Hypothalamus (tissue), 51 donors: ENCODE measurements at places on chromosomes 2 and 18.

DNA sequence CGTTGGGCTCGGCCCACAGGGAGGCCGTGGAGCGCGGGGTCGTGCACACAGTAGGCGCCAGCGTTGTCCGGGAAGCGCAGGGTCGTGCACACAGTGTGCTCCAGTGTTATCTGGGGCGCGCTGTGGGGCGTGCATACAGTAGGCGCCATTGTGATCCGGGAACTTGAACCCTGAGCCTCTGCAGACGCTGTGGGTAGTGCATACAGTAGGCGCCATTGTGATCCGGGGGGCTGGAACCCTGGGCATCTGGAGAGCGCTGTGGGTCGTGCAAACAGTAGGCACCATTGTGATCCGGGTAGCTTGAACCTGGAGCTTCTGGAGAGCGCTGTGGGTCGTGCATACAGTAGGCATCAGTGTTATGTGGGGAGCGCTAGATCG is 793 bp downstream of the ZNF236 start:
- DNase-seq = no peak

DNA sequence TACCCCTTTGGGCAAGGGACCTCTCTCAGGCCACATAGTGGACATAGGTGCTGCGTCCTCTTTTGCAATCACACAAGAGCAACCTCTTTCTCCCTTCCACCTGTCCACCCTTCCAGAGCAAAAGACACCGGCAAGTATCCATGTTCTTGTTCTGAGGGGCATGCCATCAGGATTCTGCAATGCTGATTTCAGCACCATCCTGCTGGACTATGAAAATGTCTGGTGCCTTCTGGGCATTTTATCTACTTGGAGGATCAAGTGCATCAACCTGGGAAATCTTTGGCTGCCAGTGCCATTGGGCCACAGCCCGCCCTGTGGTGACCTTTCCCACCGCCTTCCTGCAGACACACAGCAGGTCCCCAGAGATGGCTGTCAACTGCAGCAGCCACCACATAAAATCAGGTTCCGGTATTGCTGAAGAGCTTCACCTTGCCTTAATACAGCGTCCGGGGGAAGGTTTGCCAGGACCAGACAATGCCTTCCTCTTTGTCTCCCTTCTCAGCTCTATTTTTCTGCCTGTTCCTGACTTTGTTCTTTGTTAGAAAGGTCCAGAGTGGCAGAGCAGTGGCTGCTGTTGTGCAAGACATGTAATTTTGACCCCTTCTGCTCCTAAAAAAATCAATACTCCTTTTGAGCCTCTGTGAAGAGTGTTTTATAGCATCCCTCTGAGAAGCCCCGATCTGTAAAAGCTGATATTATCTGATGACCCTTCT is 18.5 kb upstream of the BOD1L2 start:
- DNase-seq = no peak

DNA sequence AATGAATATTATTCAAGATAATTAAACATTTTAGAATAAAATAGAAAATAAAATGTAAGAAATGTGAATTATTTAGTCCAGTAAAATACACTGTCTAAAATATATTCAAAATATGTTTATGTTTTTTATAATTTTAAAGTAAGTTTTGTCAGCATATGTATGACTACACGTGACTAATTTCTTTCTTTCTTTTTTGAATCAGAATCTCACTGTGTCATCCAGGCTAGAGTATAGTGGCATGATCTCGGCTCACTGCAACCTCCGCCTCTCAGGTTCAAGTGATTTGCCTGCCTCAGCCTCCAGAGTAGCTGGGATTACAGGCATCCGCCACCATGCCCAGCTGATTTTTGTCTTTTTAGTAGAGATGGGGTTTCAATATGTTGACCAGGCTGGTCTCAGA is 19.1 kb upstream of the INO80D start:
- no peak for DNase-seq

DNA sequence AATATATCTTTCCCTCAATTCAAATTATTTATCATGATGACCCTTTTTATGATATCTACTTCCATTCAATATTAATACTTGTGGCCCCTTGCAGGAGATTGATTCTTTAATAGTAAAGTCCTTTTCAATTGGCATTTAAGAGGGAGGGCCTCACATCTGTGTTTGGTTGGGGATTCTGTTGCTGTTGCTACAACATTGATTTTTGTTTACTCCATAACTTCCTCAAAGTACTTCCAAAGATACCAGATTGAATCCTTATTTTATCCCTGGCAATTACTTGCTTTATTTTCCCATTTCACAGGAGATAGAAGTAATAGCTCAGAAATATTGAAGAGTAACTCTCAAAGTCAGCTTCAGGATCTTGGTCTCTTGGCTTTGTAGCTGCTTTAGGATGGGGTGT is 32.8 kb downstream of the MEIS1 start:
- no peak for DNase-seq

- no peak for DNase-seq
Observed at GRCh38 chr2:79041032-79041448, 15.5 kb downstream of the REG3G start.

GRCh38 chr2:199757233-199757870 is 93.6 kb downstream of the FTCDNL1 start:
- peak; percentile 90 for DNase-seq

- DNase-seq = no peak
Observed at GRCh38 chr2:161136696-161137324, 23.4 kb upstream of the TANK start.

- DNase-seq = no peak
Observed at GRCh38 chr2:152078662-152079061, 20.2 kb downstream of the CACNB4 start.

GRCh38 chr2:190069936-190070696 is 7.6 kb upstream of the MSTN start:
- DNase-seq = peak; percentile 6

DNA sequence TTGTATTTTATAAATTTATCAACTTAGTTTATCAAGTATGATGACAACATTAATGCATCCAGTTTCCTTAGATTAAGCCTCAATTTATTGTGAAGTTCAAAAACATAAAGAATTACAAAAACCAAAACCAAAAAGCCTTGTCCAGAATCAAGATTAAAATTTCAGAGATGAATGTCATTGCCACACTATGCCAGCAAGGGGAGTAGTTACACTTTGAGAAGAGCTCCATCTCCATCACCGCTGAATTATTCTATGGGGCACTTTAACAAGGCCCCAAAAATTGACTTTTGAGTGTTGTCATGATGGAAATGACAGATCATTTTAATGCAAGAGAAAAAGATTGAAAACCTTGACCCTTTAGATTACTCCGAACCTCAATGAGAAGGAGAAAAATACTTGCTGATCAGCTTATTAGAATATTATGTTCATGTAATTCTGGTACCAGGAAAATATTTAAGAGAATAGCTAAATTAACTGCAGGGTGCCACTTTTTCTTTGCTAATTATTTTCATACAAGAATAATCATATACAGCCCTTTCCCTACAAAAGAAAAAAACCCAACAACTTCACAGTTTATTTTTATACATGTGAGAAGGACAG is 152.5 kb upstream of the AQP4 start:
- DNase-seq = no peak

- no peak for DNase-seq
Observed at GRCh38 chr2:239006622-239007285, 158.9 kb downstream of the TWIST2 start.

DNA sequence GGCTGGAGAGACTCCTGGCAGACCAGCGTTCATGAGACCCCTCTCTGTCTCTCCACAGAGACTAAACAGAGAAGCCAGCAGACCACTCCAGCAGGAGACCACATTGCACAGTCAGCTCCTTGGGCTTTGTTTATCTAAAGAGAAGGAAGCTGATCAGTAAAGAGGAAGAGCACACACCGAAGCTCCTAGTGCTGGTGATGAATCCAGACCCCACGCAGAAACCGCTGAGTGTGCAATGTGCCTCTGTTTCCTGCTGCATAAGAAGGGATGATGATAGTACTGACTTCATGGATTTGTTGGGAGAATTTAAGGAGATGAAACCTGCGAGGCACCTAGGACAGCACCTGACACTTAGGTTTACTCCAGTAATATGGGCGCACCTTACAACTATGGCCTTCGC is 544.1 kb upstream of the ID2 start:
- no peak for DNase-seq

DNA sequence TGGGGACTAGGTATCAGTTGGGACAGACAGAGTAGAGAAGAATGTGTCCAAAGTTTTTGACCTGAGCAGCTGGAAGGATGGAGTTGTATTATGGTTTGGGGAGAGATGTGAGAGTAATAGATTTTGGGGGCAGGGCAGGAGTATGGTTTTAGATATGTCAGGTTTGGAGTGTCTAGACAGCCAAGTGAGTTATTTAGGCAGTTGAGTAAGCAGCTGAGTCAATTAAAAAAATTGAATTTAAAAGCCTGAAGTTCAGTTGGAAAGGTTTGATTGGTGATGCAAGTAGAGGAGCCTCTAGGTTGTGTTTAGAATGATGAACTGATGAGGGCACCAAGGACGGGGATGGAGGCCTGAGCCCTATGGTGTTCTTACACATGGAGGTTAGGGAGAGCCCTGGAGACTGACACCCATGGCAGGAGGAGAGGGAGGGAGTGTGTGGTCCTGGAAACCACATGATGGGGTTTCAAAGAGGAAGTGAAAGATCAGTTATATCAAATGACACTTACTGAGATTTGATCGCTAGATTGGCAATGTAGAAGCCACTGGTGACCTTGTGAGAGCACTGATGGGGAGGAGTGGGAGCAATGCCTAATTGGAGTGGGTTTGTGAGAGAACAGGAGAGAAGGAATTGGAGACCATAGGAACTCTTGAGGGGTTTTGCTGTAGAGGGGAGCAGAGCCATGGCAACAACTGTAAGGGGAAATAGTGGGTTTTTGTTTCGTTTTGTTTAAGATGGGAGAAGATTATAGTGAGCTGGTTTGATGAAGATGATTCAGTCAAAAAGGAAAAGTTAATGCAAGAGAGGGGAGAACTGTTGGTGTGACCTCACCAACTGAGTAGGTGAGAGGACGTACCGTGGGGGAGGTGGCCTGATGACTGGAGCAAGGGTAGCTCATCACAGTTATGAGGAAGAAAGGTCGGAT is 10.3 kb downstream of the ITGA6 start:
- no peak for DNase-seq

GRCh38 chr2:200065477-200065876 is 110.1 kb downstream of the MAIP1 start:
- DNase-seq = no peak

- DNase-seq = no peak
Observed at GRCh38 chr2:98793897-98794830, 63.2 kb upstream of the MGAT4A start.

GRCh38 chr18:10240973-10241372 is 213.5 kb upstream of the APCDD1 start:
- DNase-seq = no peak

- DNase-seq = no peak
Observed at GRCh38 chr2:19861813-19862212, 40.0 kb downstream of the TTC32 start.

DNA sequence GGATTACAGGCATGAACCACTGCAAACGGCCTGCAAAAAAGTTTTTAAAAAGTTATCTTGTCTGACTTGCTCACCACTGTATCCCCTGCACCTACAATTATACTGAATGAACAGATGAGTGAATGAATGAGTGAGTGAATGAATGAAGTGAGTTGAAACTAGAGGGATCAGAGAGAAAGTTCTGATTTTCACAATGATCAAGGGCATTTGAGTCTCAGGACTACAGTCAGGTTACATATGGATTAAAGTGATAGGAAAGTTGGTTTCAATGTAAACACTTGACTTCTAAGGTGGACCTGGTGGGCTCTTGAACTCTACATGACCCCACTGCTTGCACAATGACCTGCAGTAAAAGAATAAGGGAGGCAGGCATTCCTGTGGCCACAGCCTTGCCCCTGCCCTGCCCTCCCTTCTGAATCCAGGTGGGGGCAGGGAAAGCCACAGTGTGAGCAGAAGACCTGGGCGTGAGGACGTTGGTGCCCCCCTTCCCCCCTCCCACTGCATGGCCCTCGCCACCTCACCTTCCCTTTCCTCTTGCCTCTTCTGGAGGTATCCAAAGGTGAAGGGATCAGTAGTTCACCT is 10.7 kb downstream of the C2orf80 start:
- no peak for DNase-seq

DNA sequence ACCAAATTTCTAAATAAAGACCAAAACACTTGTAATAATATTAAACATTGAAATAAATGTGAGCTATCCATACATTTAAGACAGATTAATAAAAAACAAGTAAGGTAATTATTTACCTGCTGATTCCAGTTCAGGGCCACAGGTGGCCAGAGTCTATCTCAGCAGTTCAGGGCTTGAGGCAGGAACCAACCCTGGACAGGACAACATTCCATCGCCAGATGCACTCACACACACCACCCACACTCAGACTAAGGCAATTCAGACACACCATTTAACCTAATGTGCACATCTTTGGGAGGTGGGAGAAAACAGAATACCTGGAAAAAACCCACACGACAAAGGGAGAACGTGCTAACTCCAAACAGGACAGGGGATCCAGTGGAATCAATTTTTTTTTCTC is 14.1 kb upstream of the WDSUB1 start:
- no peak for DNase-seq

DNA sequence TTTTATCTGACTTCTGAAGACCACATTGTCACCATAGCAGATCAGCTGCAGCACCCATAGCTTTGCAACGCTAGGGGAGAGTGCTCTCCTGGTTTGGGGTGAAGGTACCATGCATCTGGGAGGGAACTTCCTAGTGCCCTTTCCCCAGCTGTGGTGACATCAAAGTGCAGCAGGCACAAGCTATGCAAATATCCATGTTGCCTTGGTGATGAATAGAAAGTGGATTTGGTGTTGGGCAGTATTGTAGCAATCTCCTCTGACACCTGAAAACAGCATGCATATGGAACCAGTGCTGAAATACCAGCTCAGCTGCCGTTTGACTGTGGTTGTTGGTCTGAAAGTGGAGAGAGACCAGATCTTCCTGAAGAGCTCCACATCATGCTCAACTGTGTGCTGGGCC is 37.1 kb downstream of the BCL2L11 start:
- no peak for DNase-seq

- DNase-seq = no peak
Observed at GRCh38 chr2:178397002-178397605, 53.9 kb downstream of the PRKRA start.

DNA sequence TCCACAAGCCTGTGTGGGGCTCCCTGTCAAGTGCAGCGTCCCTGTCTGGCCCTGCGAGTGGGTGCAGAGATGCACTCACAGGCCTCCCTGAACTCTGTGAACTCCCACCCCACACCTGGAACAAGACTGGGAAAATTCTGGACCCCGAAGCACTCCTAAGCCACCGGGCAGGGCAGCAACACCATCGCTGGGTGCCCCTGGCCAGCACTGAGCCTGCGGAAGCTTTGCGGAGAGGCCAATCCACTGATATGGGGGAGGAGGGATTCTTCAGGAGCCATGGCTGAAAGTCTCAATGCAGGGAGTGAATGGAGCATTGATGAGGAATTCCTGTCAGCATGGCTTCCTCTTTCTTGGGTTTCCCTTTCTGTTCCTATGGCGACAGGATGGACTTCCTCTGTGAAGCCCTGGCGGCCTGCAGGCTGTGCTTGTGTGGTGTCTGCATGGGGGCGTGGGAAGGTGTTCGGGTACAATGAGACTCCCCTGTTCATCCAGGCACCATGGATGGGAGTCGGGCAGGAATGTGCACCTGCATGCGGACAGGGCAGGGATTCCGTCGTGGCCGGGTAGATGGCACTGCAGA is 15.1 kb downstream of the TRIB2 start:
- no peak for DNase-seq
